ENCODE measurements at places on chromosomes 7 and 10.

- no peak for DNase-seq
Measured at GRCh38 chr7:70630440-70630817, 501.5 kb upstream of the GALNT17 start.

GRCh38 chr7:100585511-100586265, at the start of gene LRCH4:
LRCH4 (minus strand) TSS chr7:100586129; CDS start chr7:100586100, 29 bp downstream.
- DNase-seq: no peak

GRCh38 chr10:78366663-78367411, 333.2 kb downstream of the RPS24 start:
- no peak for DNase-seq

DNA sequence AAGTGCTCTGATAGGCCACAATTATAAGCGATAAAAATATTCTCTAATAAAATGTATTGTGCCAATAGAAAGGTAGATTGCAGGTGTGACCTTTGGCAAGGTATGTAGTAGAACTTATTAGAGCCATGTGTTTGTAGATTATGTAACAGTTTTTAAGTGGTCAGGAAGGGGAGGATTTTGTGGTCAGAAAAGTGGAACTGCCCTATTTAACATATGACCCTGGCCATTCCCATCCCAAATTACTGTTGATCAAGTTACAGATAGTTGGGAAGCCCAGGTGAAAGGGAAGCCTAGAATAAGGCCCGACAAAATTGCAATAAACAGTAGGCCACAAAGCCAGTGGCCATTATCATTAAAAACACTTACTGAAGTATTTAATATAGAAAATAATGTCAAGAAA, 89.2 kb downstream of the SPAG6 start:
- no peak for DNase-seq

DNA sequence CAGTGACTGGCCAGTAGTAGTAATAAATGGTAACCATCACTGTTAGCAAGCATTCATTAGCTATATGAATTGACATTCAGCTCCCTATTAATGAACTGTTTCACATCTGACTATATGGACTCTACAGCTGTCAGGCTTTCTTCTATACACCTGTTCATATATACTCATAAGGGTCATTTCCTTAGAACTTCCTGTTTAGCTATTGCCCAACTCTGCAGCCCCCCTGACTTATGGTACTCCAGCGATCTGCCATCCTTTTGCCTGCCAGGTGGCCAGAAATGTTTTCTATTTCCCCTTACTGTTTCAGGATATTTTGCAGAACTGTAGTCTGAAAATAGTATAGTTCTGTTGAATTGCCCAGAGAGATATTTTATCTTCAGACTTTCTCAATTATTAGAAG, 56.6 kb downstream of the TASOR2 start:
- DNase-seq: no peak

DNA sequence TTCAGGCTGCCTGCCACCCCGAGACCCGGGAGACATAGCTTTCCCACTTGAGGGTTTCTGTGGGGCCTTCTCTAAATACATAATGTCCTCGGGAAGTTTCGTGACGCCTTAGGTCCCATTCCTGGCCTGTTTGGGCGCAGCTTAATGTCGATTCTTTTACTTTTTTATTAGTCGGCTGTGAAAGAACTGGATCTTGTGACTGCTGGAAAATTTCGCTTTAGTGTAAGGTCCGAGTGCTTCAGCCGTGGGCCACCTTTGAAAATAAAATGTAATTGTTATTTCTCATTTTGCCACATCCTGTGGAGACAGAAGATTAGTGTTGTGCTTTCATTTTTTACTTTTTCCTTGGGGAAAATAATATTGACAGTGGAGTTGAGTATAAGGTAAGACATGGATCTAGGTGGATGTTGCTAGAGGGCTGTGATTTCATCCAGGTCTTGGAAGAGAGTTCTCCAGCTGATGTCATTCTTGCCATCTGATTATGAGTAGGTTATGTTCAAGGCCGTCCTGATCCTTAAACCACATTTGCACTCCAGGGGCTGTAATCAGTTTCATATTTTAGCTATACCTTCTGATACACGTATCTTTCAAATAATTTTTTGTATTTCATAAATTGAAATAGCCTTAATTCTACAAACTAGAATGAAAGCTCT, 830 bp downstream of the RAB18 start:
- DNase-seq: no peak

GRCh38 chr10:122962405-122962804, 8.4 kb upstream of the C10orf88 start:
- no peak for DNase-seq

DNA sequence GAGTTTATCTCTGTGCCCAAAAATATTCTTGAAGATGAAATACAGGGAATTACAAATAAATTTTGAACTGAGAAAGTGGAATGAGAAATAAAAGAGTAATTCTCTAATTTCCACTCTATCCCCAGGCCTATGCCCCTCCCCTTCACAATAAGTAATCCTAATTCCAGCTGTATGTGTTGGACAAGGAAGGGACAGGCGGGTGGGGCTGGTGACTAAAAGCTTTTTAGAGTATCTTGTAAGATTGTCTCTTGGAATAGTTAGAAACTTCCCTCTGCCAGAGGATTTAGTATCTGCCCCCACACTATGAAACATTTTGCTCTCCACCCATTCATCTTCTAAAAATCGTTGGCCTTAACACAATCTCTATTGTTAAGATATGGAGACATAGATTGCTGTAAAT, 199.2 kb downstream of the MBL2 start:
- DNase-seq: no peak

DNA sequence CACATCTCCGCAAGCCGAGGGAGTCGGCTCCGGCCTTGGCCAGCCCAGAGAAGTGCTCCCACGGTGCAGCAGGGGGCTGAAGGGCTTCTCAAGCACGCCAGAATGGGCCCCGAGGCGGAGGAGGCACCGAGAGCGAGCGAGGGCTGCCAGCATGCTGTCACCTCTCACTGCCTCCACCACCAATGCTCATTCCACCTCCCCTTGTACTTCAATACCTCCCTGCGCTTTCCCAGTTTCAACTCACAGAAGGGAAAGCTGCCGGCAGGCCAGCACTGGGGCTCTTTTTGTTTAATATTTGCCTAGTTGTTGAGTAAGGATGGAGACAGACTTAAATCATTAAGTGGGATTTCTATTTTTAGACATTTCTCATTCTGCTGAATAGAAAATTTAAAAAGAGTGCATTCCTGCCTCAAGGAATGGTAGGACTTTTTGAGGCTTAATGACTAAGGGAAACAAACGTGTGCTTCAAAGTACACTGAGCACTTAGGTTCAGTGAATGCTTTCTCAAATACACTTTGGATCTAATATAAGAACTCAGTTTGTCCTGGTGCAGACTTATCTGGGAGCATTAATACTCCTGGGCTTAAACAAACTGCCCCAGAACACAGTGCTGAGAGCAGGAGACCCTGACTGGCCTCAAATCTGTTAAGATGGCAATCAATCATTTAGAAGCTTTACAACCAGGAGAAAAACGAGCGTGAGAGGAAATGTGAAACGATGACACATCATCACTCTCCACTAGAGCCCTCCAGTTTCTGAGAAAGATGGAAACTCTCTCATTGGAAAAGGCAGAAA, 131.2 kb downstream of the RALA start:
- no peak for DNase-seq

Data from stimulated activated effector memory CD8-positive, alpha-beta T cell treated with anti-CD3 and anti-CD28 coated beads, Interleukin-12 subunit alpha, Interleukin-12 subunit beta, amount 100 ng/mL, for 72 hours (primary cell).